ENCODE measurements at places on chromosomes 5 and 9. TPM values are rescaled to one million over a fixed set of nuclear protein-coding genes. Genes with fewer than 3 reads are reported as not detected.

- no peak for DNase-seq
These were observed 3.7 kb upstream of the IRX2 start for GRCh38 chr5:2755076-2755680.

DNA sequence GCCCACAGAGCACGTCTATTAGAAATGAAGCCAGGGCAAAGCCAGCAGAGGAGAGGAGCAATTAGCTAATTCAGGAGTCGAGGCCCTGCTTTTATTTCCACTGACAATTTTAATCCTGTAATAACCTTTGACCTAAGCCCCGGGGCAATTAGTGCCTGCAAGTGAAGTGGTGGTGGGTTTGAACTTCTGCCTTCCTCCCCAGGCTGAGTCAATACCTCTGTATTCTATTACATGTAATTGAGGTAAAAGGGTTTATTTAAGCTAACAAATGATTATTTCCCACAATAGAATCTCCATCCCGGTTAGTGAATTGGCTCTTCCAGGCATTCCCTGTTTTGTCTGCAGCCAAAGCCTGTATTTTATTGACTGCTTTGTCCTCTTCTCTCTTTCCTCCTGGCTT is 49.9 kb downstream of the FGF18 start:
- DNase-seq = no peak

Gene LIX1
- polyA plus RNA-seq = 3.4 TPM

Gene TMC1
- 0.26 TPM for polyA plus RNA-seq

Gene ZNF483
- polyA plus RNA-seq = 2.9 TPM

GRCh38 chr9:16879416-16879815 is 8.9 kb upstream of the BNC2 start:
- no peak for DNase-seq

DNA sequence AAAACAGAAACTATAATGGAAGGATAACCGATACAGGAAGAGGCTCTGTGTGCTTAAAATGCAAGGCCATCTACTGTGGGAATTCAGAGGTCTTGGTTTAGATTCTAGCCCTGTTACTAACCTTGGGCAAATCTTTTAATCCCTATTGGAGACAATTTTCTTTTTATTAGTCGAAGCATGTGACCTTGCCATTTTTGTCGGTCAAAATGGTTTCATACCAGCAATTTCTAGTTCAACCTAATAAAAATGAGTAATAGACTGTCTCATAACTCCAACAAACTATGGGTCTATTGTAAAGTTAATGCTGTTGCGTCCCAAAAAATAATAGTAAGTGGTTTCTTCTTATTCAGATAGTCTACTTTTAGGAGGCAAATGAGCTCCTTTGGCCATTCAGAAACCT is 38.4 kb downstream of the PRR16 start:
- no peak for DNase-seq

DNA sequence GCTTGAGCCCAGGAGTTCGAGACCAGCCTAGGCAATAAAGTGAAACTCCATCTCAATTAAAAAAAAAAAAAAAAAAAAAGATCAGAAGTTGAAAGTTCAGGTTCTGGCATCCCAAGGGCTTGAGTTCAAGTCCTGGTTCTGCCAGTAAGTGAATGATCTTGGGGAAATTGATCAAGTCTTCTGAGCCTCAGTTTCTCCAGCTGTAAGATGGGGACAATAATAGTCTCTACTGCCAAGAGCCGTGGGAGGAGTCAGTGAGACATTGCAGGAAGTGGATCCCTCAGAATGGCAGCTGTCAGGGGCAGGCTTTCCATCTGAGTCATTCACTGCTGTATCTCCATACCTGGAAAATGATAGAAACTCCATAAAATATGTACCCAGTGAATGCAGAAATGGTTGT is 37.8 kb upstream of the FUBP3 start:
- DNase-seq = no peak

DNA sequence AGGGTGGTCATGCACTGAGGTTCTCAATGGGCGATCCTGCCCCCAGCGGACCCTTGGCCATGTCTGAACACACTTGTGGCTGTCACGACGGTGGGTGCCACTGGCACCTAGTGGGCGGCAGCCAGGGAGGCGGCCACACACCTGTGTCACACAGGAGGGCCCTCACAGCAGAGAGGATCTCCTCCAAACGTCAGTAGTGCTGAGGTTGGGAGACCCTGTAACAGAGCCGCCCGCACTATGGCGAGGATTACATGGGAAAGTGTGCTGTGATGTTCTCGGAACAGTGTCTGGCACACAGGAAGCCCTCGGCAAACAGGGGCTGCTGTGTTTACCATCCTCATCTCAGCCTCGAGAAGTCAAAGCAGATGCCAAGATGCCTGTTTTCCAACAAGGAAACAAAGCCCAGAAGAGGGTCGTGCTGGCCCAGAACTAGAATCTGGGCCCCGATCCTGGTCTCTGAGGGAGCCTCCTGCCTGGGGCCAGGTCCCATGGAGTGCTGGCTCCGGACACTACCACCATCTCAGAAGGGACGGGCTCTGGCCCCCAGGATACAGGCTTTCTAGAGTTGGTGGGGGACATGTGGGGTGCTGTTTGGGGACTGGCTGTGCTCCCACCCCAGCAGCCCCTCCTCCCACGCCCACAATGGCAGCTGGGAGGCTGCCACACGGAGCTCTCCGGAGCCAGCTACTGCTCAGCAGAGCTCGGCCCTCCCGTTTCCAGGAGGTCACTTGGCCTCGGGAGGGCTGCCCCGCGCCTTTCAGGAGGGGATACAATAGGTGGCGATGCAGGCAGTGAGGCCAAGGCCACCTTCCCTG is 48.2 kb downstream of the DBH start:
- no peak for DNase-seq

DNA sequence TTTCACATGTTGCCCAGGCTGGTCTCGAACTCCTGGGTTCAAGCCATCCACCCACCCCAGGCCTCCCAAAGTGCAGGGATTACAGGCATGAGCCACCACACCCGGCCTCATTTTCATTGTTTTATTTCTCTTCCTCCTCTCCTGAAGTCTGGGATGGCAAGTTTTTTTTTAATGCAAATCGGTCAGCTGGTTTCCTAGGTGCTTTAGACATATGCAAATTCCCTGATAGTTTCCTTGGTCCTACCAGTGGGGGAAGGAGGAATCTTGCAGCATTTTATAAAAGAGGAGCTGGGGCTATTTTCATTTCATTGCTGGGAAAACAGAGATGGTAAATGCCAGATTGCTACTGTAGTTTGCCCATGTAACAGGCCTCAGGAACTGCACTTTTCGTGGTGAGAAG is 179.4 kb downstream of the ACTL7B start:
- DNase-seq = no peak

- DNase-seq = no peak
These were observed 297.9 kb upstream of the SEMA6A start for GRCh38 chr5:116872486-116872885.

- DNase-seq = no peak
These were observed 316.0 kb upstream of the DMAC1 start for GRCh38 chr9:8115570-8115969.

GRCh38 chr5:166648736-166649135 is 1642.7 kb upstream of the WWC1 start:
- DNase-seq = no peak

Gene CAMK2A
- 2.4 TPM for polyA plus RNA-seq

- no peak for DNase-seq
These were observed 1.2 kb upstream of the GARIN3 start for GRCh38 chr5:157167214-157167621.

GRCh38 chr5:43215073-43215631 is 23.1 kb downstream of the NIM1K start:
- no peak for DNase-seq

Gene TYRP1
- polyA plus RNA-seq = 1.4 TPM

DNA sequence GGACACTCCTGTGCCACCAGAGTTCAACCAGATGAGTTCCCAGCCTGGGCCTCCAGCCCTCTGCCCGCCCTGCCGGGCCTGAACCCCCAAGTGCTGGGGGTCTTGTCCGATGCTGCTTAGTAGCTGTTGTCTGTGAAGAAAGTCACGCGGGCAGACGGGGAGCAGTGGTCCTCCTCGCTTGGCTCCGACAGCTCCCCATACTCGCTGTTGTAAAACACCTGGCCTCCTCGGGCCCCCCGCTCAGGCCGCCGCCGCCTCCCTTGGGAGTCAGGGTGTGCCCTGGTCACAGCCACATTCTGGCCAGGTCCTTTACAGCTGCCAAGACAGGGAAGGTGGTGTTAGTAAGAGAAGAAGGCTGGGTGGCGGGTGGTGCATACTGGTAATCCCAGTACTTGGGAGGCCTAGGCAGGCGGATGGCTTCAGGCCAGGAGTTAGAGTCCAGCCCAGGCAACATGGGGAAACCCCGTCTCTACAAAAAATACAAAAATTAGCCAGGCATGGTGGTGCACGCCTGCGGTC is 11.8 kb upstream of the SCGB3A1 start:
- no peak for DNase-seq

Gene PTAR1
- polyA plus RNA-seq = 58.8 TPM

DNA sequence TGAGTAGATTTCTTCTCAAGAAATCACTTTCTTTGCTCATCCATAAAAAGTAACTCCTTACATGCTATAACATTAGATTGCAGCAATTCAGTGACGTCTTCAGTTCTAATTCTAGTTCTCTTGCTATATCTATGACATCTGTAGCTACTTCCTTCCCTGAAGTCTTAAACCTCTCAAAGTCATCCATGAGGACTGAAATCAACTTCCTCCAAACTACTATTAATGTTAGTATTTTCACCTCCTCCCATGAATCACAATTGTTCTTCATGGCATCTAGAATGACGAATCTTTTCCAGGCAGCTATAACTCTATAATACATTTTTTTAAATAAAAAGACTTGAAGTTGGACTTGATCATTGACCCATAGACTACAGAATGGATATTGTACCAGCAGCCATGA is 46.2 kb upstream of the PRRC1 start:
- no peak for DNase-seq

- no peak for DNase-seq
These were observed 236.0 kb downstream of the CD180 start for GRCh38 chr5:66960369-66961137.

Gene RGS3
- 49.3 TPM for polyA plus RNA-seq

Measured in right renal pelvis (tissue), 4 donors.